ENCODE measurements at places on chromosomes 3 and 15. TPM values are rescaled to one million over a fixed set of nuclear protein-coding genes. Genes with fewer than 3 reads are reported as not detected.

SCN11A gene
- total RNA-seq: 0.22 TPM

GRCh38 chr15:89630974-89631901 is 24.0 kb downstream of the KIF7 start:
- no peak for DNase-seq
- peaks cover 5% of the 10 kb centered on the region for H3K36me3 ChIP-seq
- no peaks in the 10 kb centered on the region for H3K27me3 ChIP-seq
- no peaks in the 10 kb centered on the region for H3K4me1 ChIP-seq
- H3K27ac ChIP-seq: no peak overlapping the region
- no peak overlapping the region for H3K4me3 ChIP-seq

- no peaks in the 10 kb centered on the region for H3K36me3 ChIP-seq
- DNase-seq: no peak
- H3K27me3 ChIP-seq: peaks cover 27% of the 10 kb centered on the region
Measured at GRCh38 chr3:51955175-51955892, at the start of gene GPR62. Gene GPR62 (plus strand): TSS chr3:51955381. CDS start chr3:51955653, 272 bp downstream.

GRCh38 chr3:71095511-71096291 is 487.8 kb downstream of the FOXP1 start:
- peaks cover 94% of the 10 kb centered on the region for H3K4me1 ChIP-seq
- H3K36me3 ChIP-seq: peaks cover 13% of the 10 kb centered on the region
- no peak for DNase-seq

GRK7 gene
- not detected for total RNA-seq

PDCD10 gene
- total RNA-seq: 63.3 TPM

- DNase-seq: no peak
- no peaks in the 10 kb centered on the region for H3K4me1 ChIP-seq
- H3K27ac ChIP-seq: no peak overlapping the region
- H3K36me3 ChIP-seq: no peaks in the 10 kb centered on the region
Measured at GRCh38 chr15:69016021-69016595, 1.6 kb downstream of the NOX5 start.

- H3K27me3 ChIP-seq: no peaks in the 10 kb centered on the region
- no peak for DNase-seq
- H3K4me3 ChIP-seq: no peak overlapping the region
- no peak overlapping the region for H3K27ac ChIP-seq
- no peaks in the 10 kb centered on the region for H3K36me3 ChIP-seq
Measured at GRCh38 chr3:13307041-13307440, 113.1 kb downstream of the NUP210 start.

- H3K4me1 ChIP-seq: no peaks in the 10 kb centered on the region
- no peak overlapping the region for H3K4me3 ChIP-seq
- no peaks in the 10 kb centered on the region for H3K36me3 ChIP-seq
- no peak overlapping the region for H3K27ac ChIP-seq
- H3K27me3 ChIP-seq: no peaks in the 10 kb centered on the region
Measured at GRCh38 chr3:74217467-74217866, 397.0 kb downstream of the CNTN3 start.

Measured in activated T-cell treated with anti-CD3 and anti-CD28 coated beads, Interleukin-2, amount 50 U/mL, for 72 hours (primary cell).